ENCODE measurements at places on chromosomes 4 and X. TPM values are rescaled to one million over a fixed set of nuclear protein-coding genes. Genes with fewer than 3 reads are reported as not detected.
A peak's percentile ranks its signal among the peaks of the same experiment; 100 is the strongest.

- DNase-seq, result no peak
Observed at GRCh38 chr4:4727536-4727935, 131.9 kb upstream of the MSX1 start.

DNA sequence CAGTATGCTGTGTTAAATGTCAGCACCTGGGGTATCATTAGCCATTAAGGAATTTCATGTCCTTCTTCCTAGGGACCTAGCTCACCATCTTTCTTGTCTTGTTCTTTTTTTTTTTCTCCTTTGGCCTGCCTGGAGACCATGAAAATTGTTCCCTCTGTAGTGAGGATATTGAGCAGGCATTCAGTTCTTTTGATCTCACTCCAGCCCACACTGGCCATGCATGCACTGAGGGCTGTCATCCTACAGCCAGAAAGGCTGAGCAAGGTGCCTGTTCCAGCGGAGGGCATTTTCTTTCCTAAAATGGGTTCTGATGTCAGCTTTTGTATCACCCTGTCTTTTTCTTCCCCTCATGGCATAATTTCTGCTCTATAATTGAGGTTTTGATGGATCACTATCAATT, 275.9 kb upstream of the HAND2 start:
- DNase-seq, result no peak

GRCh38 chr4:129675036-129675435, 579.1 kb downstream of the C4orf33 start:
- no peak for DNase-seq

- no peak for DNase-seq
Observed at GRCh38 chr4:19534159-19534558, 717.5 kb upstream of the SLIT2 start.

DNA sequence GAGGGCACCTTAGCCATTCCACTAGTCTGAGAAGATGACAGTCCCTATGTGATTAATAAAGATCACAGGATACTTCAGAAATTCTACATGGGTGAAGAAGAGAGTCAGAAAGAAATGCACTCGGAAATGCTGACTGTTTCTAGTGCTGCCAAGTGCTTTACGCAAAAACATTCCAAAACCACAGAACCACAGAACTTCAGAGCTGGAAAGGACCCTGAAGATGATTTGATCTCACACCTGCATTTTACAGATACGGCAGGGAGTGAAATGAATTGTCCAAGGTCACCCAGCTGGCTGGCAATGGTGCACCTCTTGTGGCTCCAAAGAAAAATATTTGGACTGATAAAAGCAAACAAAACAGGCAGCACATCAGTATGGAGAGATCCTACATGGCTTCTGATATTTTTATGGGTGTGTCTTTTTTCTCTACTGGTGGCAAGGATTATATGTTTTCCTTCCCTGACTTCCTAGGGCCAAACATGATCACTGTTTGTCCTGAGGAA, 115.9 kb downstream of the MAML3 start:
- no peak for DNase-seq

- DNase-seq, result no peak
Observed at GRCh38 chr4:152385551-152385950, 150.3 kb downstream of the FBXW7 start.

GRCh38 chr4:61070269-61070668, 129.9 kb upstream of the ADGRL3 start:
- DNase-seq, result no peak

DNA sequence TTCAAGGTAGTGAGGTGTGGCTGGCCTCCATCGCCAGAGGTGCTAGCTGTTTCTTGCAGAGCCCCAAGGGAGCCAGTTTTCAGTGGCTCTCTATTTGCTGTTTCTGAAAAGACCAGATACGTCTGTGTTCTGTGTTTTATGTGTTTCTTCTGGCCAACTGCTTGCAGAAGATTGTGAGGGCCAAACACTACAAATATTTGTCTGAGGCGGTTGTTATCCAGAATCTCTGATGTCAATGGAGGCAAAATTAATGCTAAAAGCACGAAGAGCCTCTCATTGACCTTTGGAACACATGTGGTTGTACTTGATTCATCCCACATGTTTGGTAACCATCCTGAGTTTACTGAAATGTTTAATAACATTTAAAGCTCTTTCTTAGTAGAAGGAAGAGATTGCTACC, 113.9 kb downstream of the CT47B1 start:
- peak; percentile 12 for DNase-seq

- DNase-seq, result no peak
Observed at GRCh38 chr4:98343626-98344025, 82.4 kb downstream of the RAP1GDS1 start.

DNA sequence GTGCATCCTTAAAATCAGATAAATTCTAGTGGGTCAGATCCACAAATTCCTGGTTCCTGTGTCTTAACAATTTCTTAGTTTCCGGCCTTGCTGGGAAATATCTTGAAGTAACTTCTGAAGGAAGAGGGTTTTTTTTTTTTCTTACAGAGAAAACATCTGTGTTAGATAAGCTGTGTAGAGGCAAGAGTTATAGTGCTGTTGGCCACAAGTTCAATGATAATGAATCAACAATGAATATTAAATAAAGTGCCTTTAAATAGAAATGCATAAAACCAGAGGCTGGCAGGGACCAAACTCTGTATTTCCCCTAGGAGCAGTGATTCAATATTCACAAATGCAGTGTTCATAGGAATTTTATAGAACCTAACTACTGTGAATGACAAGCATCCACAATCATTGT, 711.9 kb upstream of the ATOH1 start:
- no peak for DNase-seq

- no peak for DNase-seq
Observed at GRCh38 chrX:143664302-143664701, 28.4 kb upstream of the SLITRK4 start.

DNA sequence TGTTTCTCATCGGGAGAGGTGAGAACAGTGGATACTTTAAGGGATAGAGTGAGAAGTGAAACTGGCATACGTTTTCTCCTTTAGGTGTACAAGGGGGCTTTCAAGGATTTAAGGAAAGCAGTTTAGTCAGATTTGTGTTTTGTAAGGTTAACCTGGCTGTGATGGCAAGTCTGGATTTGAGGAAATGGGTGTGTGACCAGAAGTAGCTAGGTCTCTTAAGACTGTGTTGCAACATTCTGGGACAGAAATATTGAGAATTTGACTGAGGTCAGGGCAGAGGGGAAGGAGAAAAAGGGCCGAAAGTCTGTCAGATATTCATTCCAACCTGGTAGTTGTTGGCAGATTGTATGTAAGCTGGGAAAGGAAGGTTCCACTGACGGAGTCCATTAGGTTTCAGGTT, 10.4 kb upstream of the GABRE start:
- DNase-seq, result no peak

DNA sequence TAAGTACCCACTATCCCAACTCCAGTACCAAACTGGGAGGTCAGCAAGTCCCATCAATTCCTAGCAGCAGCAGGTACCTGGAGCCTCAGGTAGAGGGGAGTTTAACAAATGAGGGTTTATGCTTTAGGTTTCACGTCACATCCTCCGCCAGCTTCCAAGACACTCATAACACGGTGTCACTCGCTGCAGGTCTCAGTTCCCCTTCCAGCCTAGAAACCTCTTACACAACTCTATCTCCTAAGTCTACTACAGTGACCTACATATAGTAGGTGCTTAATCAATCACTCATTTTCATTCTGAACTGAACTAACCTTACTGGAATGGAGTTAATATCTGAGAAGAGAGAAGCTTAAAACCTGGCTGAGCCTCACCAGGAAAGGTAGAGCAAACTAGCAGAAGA, 96.0 kb downstream of the EFHC2 start:
- no peak for DNase-seq

DNA sequence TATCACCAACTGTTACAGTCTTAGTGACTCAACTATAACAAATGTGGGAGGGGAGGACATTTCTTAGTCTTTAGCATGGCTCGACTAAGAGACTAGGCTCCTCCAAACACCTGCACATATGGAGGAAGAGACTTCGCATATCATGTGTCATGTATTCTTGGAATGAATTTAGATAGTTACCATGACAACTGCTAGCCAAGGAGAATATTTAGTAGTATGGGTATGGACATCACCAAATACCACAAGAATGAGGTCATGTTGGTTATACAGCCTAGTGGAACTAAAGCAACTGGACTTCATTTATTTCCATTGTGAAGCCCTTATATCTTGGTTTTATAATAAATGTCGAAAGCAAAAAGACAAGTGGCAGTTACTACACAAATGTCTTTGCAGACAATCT, 512.3 kb downstream of the CFAP47 start:
- no peak for DNase-seq

DNA sequence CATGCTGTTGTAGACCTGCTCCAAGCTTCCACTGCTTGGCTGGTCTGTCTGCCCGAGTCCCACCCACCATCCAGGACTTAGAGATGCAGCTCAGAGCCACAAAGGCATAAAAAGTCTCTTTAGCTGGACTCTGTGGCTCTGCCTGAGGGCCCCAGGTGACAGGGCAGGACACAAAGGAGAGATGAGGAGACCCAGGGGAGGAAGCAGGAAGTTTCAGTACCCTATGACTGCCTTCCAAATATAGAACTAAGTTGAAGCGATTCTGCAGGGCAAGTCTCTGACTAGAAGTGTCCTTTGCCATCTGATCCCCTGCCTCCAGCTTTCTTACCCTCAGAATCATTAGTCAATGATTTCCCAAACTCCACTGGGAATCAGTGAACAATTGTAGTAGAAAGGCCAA, 11.2 kb upstream of the CXCR3 start:
- DNase-seq, result no peak

- peak; percentile 86 for DNase-seq
Observed at GRCh38 chr4:140238351-140239056, 84.5 kb upstream of the MAML3 start.

DNA sequence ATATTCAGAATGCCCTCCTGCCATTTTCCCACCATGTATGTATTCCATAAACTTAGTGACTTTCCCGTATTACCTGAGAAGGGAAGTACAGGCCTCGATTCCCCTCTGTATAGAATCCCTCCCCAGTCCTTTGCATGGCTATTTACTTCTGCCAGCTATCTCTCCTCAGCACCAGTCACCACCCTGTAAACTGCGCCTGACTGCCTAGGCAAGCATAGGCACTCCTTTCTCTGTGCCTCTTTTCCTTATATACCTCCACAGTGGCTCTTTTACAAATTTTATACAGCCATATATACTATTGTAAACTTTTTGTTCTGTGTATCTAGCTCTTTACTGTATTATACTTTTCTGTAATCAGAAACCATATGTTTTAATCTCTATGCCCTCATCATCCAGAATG, 130.9 kb upstream of the TET2 start:
- DNase-seq, result no peak

GRCh38 chr4:6011271-6011671, 7.0 kb downstream of the C4orf50 start:
- DNase-seq, result no peak

GRCh38 chr4:155610143-155610542, 56.5 kb upstream of the GUCY1A1 start:
- DNase-seq, result no peak

GRCh38 chrX:18721683-18722499, 14.4 kb downstream of the PPEF1 start:
- DNase-seq, result no peak

DNA sequence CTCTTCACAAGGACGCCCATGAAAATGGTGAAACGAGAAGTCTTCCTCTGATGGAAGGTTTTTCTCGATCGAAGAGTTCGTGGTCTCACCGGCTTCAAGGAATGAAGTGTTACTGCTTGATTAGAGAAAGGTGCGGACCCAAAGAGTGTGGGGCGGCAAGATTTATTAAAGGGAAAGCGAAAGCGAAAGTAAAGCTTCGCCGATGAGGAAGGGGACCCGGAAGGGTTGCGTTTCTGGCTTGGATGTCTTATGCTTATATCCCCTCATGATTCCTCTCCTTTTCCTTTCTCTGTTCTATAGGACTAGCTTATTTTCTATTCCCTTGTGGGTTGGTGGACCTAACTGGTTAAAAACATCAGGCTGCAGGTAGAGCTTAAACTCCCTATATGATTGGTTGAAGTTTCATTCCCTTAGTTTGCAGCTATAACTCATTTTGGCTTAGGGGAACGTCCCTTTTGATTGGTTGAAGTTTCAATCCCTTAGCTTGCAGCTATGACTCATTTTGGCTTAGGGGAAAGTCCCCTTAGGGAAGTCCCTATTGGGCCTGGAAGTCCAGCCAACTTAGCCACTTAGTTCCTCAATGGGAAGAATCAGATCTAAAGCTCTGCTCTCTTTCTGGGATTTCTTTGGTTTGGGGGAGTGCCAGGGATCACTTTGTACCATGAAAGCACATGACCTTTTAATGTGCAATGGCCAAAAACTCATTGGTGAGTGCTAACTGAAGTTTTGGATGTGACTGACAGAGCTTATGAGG, 1025.0 kb upstream of the PCDH10 start:
- DNase-seq, result no peak

DNA sequence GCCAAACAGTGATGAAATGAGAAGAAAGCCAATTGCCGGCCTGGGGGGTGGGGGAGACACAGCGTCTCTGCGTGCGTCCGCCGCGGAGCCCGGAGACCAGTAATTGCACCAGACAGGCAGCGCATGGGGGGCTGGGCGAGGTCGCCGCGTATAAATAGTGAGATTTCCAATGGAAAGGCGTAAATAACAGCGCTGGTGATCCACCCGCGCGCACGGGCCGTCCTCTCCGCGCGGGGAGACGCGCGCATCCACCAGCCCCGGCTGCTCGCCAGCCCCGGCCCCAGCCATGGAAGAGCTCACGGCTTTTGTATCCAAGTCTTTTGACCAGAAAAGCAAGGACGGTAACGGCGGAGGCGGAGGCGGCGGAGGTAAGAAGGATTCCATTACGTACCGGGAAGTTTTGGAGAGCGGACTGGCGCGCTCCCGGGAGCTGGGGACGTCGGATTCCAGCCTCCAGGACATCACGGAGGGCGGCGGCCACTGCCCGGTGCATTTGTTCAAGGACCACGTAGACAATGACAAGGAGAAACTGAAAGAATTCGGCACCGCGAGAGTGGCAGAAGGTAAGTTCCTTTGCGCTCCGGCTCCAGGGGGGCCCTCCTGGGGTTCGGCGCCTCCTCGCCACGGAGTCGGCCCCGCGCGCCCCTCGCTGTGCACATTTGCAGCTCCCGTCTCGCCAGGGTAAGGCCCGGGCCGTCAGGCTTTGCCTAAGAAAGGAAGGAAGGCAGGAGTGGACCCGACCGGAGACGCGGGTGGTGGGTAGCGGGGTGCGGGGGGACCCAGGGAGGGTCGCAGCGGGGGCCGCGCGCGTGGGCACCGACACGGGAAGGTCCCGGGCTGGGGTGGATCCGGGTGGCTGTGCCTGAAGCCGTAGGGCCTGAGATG, at the start of gene SHOX:
Gene SHOX (plus strand): TSS at position 180 of the 885 bp plus-strand sequence. CDS start 107 bp downstream, at position 287.
- DNase-seq, result no peak

- no peak for DNase-seq
Observed at GRCh38 chr4:139535228-139535870, 20.7 kb downstream of the SETD7 start.

- peak; percentile 34 for DNase-seq
Observed at GRCh38 chr4:169351872-169352271, 81.1 kb upstream of the SH3RF1 start.

- DNase-seq, result no peak
Observed at GRCh38 chr4:142713282-142714030, 132.6 kb downstream of the INPP4B start.

GRCh38 chr4:2789793-2790582, 2.9 kb upstream of the SH3BP2 start:
- no peak for DNase-seq

- no peak for DNase-seq
Observed at GRCh38 chrX:87582453-87582852, 64.9 kb downstream of the KLHL4 start.

CTAG2 gene
- total RNA-seq, result 17.3 TPM

MGARP gene
- total RNA-seq, result 2.3 TPM

PRSS12 gene
- 65.4 TPM for total RNA-seq

NDUFA1 gene
- total RNA-seq, result 36.6 TPM

DKK2 gene
- not detected for total RNA-seq

SPANXB1 gene
- 58.7 TPM for total RNA-seq

GAGE12F gene
- 2.4 TPM for total RNA-seq

MUC7 gene
- not detected for total RNA-seq

CC2D2A gene
- total RNA-seq, result 23.7 TPM

GC gene
- not detected for total RNA-seq

DRP2 gene
- total RNA-seq, result 1.7 TPM

ELF4 gene
- 4.2 TPM for total RNA-seq
